ENCODE measurements at places on chromosomes 6 and 20.

- DNase-seq, result no peak
Measured at GRCh38 chr6:119346936-119347335, 2.6 kb downstream of the MAN1A1 start.

- DNase-seq, result no peak
Measured at GRCh38 chr6:52518279-52518945, 58.4 kb downstream of the TRAM2 start.

DNA sequence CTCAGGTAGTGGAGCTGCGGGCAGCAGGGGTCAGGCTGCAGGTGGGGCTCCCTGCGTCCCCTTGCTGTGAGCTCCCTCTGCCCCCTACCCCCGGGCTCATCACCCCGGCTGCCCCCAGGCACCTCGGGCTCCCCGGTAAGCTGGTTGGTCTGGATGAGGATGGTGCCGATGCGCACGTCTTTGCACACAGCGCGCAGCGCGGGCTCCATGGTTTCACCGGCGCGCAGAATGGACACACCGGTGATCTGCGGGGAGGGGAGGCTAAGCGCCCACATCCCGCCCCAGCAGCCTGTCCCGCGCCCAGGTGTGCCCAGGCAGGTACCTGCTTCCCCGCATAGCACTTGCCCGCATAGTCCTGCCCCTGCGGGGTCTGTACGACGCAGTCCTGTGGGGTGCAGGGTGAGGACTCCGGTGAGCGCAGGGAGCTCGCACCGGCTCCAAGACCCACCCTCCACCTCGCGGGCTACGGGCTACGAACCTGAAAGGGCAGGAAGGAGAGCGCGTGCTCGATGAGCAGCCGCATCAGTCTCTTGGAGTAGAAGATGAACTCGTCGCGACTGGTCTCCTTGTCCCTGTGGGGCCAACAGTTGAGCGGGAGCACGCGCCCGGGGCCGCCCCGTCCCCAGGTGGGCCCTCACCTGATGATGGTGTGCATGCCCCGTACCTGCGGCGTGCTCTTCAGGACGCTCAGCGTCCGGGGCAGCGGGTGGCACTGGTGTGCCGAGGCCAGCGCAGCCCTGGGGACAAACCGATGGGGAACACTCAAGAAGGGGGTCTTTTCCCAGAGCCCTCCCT is 15.5 kb downstream of the UCKL1 start:
- DNase-seq, result no peak

- DNase-seq, result peak; percentile 12
Measured at GRCh38 chr20:50194831-50195523, 4.3 kb downstream of the CEBPB start.

DNA sequence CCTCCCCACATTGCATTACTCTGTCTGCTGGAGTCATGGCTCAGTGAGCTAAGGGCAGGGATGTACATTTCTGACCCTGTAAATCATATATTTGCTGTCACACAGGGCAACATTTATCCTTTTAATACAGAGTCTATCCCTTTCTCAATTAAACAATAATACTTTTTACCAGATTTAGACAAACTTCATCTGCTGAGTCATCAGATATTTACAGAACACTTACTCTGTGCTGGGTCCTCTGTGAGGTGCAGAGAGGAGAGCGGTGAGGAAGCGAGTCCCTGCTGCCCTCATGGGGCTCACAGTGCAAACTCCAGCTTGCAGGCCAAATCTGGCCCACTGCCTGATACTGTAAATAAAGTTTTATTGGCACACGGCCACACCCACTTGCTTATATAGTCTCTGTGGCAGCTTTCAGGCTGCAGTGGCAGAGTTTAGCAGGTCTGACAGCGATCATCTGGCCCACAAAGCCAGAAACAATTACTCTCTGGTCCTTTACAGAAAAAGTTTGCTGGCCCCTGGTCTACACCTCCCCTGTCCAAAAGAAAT is 144.5 kb downstream of the CDH26 start:
- no peak for DNase-seq

DNA sequence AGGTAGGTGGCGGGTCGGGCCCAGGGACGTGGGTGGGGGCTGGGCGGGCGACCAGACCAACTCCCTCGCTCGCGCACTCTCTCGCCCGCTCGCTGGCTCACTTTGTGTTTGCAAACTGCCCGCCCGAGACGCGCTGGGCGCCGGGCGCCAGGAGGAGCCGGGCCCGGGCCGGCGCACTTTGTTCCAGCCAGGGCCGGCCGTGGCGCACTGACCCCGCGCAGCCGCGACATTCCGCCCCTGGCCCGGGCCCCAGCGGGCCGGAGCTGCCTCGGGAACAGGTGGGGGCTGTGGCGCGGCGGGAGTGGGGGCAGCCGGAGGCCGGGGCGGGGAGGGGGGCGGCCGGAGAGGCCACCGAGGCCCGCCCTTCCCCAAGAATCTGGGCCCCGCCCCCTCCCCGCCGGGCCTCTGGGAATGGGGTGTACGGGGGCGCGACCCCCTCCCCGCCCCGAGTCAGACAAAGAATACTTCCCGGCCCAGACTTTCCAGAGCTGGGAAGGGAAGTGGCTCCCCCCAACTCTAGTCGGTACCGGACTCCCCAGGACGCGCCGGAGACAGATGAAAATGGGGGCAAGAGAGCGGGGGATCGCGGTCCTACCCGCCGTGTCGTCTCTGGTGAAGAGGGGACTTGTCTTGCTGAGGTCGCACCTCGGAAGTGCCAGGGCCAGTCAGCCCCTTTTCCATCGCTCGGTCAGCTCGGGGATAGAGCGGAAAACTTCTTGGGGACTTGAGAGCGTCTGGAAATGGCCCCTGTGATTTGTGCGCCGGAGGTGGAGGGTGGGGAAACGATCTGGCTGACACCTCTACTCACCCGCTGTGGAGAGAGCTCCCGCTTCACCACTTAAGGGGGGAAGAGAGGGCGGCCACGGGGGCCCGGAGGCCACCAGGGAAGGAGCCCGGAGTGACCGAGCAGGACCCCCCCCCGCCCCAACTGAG is 951 bp downstream of the FOXP4 start:
- peak; percentile 62 for DNase-seq

DNA sequence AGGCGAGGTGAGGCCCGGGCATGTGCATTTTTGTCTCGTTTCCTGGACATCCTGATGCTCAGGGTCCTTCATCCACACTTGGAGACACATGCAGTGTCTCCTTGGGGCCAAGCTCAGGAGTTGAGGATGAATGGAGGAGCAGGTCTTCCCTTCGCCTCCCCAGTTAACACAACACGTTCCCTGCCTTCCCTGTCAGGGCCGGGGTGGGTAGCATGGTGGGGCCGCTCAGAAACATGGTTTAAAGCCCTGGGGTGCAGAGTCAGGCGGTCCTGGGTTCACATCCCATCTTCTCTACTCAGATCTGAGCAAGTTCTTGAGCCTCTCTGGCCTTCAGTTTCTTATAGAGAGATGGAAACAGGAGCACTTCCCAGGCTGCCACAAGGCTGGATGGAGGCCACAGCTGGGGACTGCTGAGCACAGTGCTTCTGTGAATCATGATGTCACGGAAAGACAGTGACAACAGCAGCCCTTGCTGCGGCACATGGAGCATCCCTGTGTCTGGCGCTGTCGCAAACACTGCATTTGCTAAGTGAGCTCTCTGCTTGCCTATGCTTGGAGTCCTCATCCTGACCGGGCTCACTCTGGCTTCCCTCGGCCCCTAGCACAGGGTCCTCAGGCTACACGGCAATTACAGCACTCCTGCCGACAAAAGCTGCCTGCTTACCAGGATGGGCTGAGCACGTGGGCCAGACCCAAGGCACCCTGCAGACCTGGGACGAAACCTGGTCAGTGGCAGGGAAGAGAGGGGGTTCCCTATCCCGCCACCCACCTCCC is 45.6 kb upstream of the STX16 start:
- DNase-seq, result no peak

All from hematopoietic multipotent progenitor cell treated with erythropoietin and hydrocortisone succinate and interleukin-3 and kit ligand, for 6 days (in vitro differentiated cells).